Progenitor cell of endocrine pancreas (in vitro differentiated cells): ENCODE measurements at places on chromosomes 4 and X.

GRCh38 chr4:2977211-2978088 lies 14.1 kb downstream of the GRK4 start:
- H3K4me1 ChIP-seq, result peaks cover 15% of the 10 kb centered on the region
- peak overlapping the region; percentile 63 for H3K27ac ChIP-seq
- no peaks in the 10 kb centered on the region for H3K27me3 ChIP-seq
- H3K36me3 ChIP-seq, result no peaks in the 10 kb centered on the region

GRCh38 chrX:87525771-87526229 lies 8.2 kb downstream of the KLHL4 start:
- H3K4me3 ChIP-seq, result no peak overlapping the region
- H3K27ac ChIP-seq, result no peak overlapping the region
- H3K4me1 ChIP-seq, result no peaks in the 10 kb centered on the region
- DNase-seq, result no peak
- no peaks in the 10 kb centered on the region for H3K36me3 ChIP-seq

- H3K36me3 ChIP-seq, result peaks cover under 1% of the 10 kb centered on the region
- H3K4me1 ChIP-seq, result peaks cover 1% of the 10 kb centered on the region
- H3K27me3 ChIP-seq, result no peaks in the 10 kb centered on the region
- DNase-seq, result no peak
Measured at GRCh38 chr4:66266035-66266434, 595.7 kb upstream of the EPHA5 start.

- H3K4me3 ChIP-seq, result no peak overlapping the region
- no peak for DNase-seq
- H3K36me3 ChIP-seq, result no peaks in the 10 kb centered on the region
- H3K4me1 ChIP-seq, result no peaks in the 10 kb centered on the region
- H3K27ac ChIP-seq, result no peak overlapping the region
Measured at GRCh38 chr4:89134775-89135319, 23.5 kb downstream of the TIGD2 start.

DNA sequence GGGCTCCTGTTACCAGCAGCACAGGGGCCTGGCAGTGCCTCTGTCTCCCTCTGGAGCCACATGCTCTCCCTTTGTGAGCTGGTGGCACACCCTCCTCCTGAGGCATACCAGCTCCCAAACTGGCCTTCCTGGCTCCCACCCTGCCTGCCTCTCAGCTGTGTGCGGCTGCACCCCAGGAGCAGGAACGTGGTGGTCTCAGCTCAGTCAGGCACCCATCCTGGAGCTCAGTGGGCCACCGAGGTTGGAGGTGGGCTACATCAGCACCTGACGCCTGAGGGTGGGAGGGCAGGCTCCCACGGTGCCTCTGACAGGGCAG lies 85.9 kb upstream of the NKX1-1 start:
- DNase-seq, result no peak
- no peaks in the 10 kb centered on the region for H3K36me3 ChIP-seq
- H3K27me3 ChIP-seq, result peaks cover 16% of the 10 kb centered on the region
- H3K27ac ChIP-seq, result no peak overlapping the region

GRCh38 chr4:3483471-3483921 lies 20.4 kb downstream of the DOK7 start:
- no peak overlapping the region for H3K4me3 ChIP-seq
- DNase-seq, result no peak
- no peaks in the 10 kb centered on the region for H3K36me3 ChIP-seq
- peaks cover 33% of the 10 kb centered on the region for H3K27me3 ChIP-seq
- H3K27ac ChIP-seq, result no peak overlapping the region

- no peak overlapping the region for H3K27ac ChIP-seq
- no peaks in the 10 kb centered on the region for H3K27me3 ChIP-seq
- H3K36me3 ChIP-seq, result no peaks in the 10 kb centered on the region
Measured at GRCh38 chr4:12933760-12934221, 550.3 kb downstream of the RAB28 start.
